IMR-90 (cell line): ENCODE measurements at places on chromosomes 5 and 9. TPM values are rescaled to one million over a fixed set of nuclear protein-coding genes. Genes with fewer than 3 reads are reported as not detected.

Gene IRX2
- polyA plus RNA-seq, result 0.97 and 1.1 TPM in 2 replicates

Gene MAPKAP1
- polyA plus RNA-seq, result 75.0 and 87.2 TPM in 2 replicates

DNA sequence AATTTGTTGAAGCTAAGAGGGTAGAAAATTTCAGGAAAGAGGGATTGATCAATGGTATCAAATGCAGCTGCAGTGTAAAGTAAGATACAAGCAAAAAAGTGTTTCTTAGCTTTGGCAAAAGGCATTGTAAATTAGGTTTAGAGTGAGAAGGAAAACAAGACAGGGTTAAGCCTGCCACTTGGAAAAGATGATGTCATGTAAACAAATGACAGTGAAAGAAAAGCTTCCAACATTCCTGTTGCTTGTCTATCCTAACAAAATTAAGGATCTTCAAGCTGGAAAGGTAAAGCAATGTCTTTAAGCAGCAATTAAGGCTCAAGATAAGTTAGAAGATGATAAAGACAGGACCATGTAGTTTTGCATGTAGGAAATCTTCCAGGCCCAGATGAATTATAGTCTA is 139.1 kb upstream of the PPP2R2B start:
- no peak for DNase-seq
- H3K36me3 ChIP-seq, result no peaks in the 10 kb centered on the region
- H3K4me1 ChIP-seq, result no peaks in the 10 kb centered on the region
- no peaks in the 10 kb centered on the region for H3K27me3 ChIP-seq
- H3K4me3 ChIP-seq, result no peak overlapping the region

DNA sequence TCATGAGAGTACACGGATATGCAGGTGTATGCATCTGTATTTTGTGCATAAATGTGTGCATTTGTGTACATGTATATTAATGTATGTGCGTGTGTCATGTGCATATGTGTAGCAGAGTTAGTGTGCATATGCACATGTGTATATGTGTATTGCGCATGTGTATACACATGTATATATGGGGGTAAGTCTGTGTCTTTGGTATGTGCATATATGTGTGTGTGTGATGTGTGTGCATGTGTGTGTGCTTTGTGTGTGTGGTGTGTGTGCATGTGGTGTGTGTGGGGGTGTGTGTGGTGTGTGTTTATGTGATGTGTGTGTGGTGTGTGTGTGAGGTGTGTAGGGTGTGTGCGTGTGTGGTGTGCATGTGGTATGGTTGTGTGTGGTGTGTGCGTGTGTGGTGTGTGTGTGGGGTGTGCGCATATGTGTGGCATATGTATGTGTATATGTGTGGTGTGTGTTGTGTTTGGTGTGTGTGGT is 13.1 kb upstream of the CTSL start:
- no peaks in the 10 kb centered on the region for H3K27me3 ChIP-seq
- H3K27ac ChIP-seq, result peak overlapping the region; percentile 98
- H3K4me3 ChIP-seq, result no peak overlapping the region
- H3K36me3 ChIP-seq, result no peaks in the 10 kb centered on the region

- no peaks in the 10 kb centered on the region; the same call in 1 of the 2 replicates for H3K4me1 ChIP-seq
- H3K4me3 ChIP-seq, result no peak overlapping the region
- H3K27me3 ChIP-seq, result peaks cover 46% of the 10 kb centered on the region
- DNase-seq, result no peak
- no peak overlapping the region for H3K27ac ChIP-seq
Measured at GRCh38 chr9:132752877-132753592, 82.8 kb downstream of the GTF3C4 start.
